ENCODE measurements at places on chromosomes 12 and 14. TPM values are rescaled to one million over a fixed set of nuclear protein-coding genes. Genes with fewer than 3 reads are reported as not detected.

Gene KRT78
- total RNA-seq: 0.69 TPM

Gene LYZ
- total RNA-seq: 392 TPM

DNA sequence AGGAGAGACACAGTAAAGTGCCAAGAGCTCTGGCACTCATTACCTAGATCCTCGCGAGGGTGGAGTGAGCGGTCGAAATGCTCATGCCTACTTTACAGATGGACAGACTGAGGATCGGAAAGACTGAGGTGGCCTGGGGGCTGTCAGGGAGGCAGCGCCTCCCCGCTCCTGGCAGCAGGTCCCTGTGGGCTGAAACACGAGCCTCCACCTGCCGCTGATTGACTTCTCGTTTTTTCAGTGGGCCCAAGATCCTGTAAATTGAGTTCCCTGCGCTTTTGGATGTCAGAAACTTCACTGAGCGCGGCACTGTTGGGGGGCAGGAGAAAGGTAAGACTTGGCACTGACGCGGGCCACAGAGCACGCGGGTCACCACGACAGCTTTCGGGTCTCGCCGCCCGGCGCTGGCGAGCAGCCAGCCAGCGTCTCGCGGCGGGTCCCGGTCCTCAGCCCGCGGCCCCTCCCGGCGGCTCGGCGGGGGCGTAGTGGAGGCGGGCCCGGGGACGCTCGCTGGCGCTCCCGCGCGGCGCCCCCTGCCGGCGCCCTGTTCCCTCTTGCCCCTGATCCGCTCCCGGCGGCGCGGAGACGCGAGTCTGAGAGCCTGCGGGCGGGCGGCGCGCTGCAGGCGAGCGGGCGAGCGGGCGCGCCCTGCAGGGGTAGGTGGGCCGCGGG, 552 bp upstream of the SCN8A start:
- peaks cover 19% of the 10 kb centered on the region for H3K36me3 ChIP-seq
- peaks cover 10% of the 10 kb centered on the region for H3K4me1 ChIP-seq
- peak overlapping the region; percentile 91 for H3K4me3 ChIP-seq
- DNase-seq: peak; percentile 84
- H3K27me3 ChIP-seq: no peaks in the 10 kb centered on the region

Gene CFAP251
- total RNA-seq: 3.8 TPM

GRCh38 chr12:6699989-6700645, 498 bp downstream of the PIANP start:
- H3K4me3 ChIP-seq: peak overlapping the region; percentile 24
- H3K27ac ChIP-seq: no peak overlapping the region
- H3K36me3 ChIP-seq: no peaks in the 10 kb centered on the region
- peaks cover 10% of the 10 kb centered on the region for H3K4me1 ChIP-seq
- DNase-seq: no peak

- no peak for DNase-seq
- peaks cover 33% of the 10 kb centered on the region for H3K36me3 ChIP-seq
- H3K4me3 ChIP-seq: no peak overlapping the region
Measured at GRCh38 chr12:68825569-68826217, 17.7 kb downstream of the MDM2 start.

Gene CD163
- total RNA-seq: not detected

- no peak overlapping the region for H3K27ac ChIP-seq
- no peaks in the 10 kb centered on the region for H3K36me3 ChIP-seq
- no peak overlapping the region for H3K4me3 ChIP-seq
- no peaks in the 10 kb centered on the region for H3K4me1 ChIP-seq
Measured at GRCh38 chr12:101204602-101205304, 5.3 kb downstream of the SLC5A8 start.

Gene SERPINA9
- total RNA-seq: not detected

DNA sequence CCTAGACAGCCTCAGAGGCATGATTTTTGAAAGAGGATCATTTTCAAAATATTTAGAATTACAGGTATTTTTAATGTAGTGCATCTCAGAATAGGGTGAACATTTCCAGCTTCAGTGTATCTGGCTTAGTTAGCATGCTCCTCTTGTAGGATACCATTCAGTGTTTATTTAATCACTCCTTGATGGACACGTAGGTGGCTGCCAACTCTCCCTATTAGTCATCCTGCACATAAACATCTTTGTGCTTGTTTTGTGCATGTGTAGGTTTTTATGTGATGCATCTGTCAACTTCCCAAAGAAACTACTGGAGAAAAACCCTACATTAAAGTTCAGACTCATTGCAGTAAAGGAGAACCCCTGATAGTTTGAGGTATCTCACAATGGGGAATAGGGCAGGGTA, 52.5 kb upstream of the RBM19 start:
- DNase-seq: no peak
- no peaks in the 10 kb centered on the region for H3K4me1 ChIP-seq
- peaks cover 37% of the 10 kb centered on the region for H3K27me3 ChIP-seq
- no peaks in the 10 kb centered on the region for H3K36me3 ChIP-seq

DNA sequence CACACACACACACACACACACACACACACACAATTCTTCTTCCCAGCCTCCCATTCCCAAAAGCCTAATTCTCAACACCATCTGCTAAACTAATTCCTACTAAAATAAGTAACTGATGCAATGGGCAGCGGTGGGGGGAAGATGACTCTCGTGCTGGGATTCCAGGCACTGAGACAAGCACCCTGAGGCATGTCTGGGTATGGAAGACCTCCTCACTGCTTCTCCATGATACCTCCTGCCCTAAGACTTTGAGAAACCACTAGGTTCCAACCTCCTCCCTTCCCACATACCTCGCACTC, 789 bp upstream of the VWF start:
- H3K27ac ChIP-seq: no peak overlapping the region
- no peaks in the 10 kb centered on the region for H3K4me1 ChIP-seq
- H3K27me3 ChIP-seq: peaks cover 15% of the 10 kb centered on the region
- H3K4me3 ChIP-seq: no peak overlapping the region
- no peaks in the 10 kb centered on the region for H3K36me3 ChIP-seq

- peaks cover 12% of the 10 kb centered on the region for H3K4me1 ChIP-seq
- no peak overlapping the region for H3K27ac ChIP-seq
Measured at GRCh38 chr12:71870416-71870815, 30.9 kb downstream of the TBC1D15 start.

Measured in Calu3 (cell line).